Renal cortex interstitium (tissue), 15 donors: ENCODE measurements at places on chromosomes 5 and 9. TPM values are rescaled to one million over a fixed set of nuclear protein-coding genes. Genes with fewer than 3 reads are reported as not detected.

- DNase-seq: no peak
These were observed 414.0 kb upstream of the IRX1 start for GRCh38 chr5:3181671-3182070.

DNA sequence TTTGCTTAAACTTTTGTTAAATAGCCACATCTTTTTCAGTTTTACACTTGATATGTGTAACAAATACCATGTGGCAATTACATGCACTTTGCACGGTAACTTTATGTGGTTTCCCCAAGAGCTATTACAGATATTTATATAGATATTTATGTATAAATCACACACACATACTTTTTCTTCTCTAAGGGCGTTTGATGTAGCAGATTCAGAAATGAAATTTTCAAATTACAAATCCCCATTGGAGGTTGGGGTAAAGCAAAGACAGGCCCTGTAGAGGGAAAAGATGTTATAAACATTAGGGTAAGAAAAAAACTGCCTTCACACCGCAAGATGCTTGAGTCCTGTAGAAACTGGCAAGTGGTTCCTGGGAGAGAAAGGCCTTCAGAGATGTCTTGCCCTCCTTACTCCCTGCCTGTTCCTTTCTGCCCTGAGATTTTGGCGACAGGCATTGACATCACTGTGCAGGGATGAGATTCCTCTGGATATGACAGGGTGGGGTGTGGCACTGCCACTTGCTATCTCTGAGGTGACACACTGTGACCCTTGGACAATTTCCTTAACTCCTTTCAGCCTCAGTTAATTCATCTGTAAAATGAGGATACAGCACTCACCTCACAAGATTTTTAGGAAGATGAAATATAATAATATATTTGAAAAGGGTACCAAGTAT is 177.9 kb upstream of the TUT7 start:
- DNase-seq: no peak

- DNase-seq: no peak
These were observed 1.8 kb downstream of the RPL35 start for GRCh38 chr9:124859803-124860581.

GRCh38 chr9:70569070-70569772 is 154.8 kb upstream of the KLF9 start:
- no peak for DNase-seq

DNA sequence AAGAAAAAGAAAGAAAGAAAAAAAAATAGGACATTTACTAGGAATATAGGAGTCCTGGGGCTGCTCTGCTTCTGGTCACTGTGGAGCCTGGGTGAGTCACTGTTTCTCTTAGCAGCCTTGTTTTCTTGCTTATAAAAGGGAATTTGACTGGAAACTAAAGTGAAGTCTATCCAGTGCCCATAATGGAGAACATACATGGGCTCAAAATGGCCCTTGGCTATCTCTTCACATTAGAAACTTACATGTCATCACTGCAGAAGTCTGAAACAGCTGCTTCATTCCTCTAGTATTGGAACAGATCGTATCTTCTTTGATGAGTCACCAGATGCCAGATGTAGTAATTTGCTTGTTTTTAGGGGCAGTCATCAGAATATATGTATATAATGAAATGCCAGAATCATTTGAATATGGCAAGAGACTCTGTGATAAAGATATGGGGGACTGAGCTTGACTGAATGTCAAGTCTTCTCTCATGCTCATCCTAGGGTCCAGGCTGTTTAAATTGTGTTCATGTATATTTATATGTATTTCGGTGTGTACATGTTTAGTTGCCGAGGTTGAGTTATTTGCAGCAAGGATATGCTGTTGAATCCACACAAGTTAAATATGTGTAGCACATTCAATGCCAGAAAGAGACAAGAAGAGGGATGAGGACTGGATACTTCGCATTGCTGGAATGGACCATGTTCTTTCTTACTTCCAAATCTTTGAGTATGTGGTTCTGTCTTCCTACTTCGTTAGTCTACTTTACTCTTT is 56.7 kb downstream of the SGCD start:
- no peak for DNase-seq

The SELENOP gene
- 466 TPM for polyA plus RNA-seq

The DND1 gene
- 1.0 TPM for polyA plus RNA-seq

The COL5A1 gene
- 113 TPM for polyA plus RNA-seq

The TSSK1B gene
- 0.09 TPM for polyA plus RNA-seq
